NCI-H1930 (cell line): ENCODE measurements at places on chromosomes 16 and 17.

- no peak for DNase-seq
Measured at GRCh38 chr16:30490210-30490609, 17.7 kb downstream of the ITGAL start.

DNA sequence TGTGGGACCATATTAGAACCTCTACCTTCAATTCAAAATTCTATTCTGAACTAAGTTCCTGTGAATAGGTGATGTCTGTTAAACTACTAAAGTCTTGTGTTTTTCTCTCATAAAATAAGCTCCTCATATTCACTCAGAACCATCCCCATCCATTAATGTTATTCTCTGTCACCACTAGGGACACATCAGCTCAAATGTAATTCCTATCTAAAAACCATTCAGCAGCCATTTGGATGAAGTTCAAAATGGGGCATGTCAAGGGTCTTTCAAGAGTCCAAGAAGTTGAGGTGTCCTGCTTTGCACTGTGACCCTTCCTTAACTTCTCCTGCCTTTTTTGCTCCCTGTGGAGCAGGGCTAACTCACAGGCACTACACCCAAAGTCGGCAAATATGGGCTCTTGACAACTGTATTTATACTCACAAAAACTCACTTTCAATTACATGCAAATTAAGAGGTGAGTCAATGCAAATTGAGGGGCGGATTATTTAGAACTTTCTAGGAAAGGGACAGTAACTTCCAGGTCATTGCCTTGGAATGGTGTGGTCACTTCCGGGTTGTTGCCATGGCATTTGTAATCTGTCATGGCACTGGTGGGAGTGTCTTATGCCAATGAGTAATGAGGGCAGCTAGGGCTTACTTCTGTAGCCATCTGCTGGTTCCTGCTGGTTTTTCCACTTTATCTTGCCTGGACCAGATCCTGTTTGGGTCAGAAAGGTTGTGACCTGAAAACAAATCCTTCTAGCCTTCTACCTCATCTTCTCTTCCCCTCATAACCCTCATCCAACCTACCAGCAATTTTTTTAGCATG lies 128.2 kb upstream of the COX10 start:
- DNase-seq: no peak

DNA sequence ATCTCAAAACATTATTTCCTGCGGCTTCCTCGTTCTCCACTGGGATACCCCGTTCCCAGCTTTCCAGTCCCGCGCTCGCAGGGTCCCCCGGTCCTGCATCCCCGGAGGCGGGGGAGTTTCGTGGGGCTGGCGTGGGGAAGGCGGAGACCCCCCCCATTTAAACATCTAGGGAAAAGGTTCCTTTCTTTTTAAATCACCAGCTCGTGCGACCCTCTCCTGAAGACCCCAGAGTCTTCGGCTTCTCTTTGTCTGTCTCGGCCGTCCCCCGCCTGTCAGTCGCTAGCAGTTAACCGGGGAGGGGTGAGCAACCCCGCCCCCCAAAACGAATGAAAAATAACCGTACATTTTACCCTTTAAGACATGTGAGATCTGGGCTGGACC lies 473 bp upstream of the IGF2BP1 start:
- no peak for DNase-seq

- no peak for DNase-seq
Measured at GRCh38 chr16:649631-650030, 466 bp downstream of the WDR90 start.

DNA sequence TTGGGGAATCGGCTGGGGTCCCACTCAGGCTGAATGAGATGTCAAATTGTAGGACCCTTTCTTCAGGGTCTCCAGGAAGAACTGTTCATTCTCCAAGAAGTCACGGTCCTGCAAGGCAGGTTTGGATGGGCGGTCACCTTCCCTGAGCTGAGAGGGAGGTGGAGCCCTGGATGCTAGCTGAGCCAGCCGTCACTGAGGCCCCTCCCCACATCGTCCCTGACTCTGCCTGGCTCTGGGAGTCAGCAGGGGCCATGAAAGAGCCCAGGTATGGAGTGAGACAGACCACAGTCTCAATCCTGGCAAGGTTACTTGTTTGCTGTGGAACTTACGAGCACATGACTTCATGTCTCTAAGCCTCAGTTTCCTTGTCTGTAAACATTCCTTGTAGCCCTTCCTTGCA lies 6.0 kb upstream of the MRPL38 start:
- no peak for DNase-seq
